ENCODE measurements at places on chromosomes 11 and 22.
A peak's percentile ranks its signal among the peaks of the same experiment; 100 is the strongest.

DNA sequence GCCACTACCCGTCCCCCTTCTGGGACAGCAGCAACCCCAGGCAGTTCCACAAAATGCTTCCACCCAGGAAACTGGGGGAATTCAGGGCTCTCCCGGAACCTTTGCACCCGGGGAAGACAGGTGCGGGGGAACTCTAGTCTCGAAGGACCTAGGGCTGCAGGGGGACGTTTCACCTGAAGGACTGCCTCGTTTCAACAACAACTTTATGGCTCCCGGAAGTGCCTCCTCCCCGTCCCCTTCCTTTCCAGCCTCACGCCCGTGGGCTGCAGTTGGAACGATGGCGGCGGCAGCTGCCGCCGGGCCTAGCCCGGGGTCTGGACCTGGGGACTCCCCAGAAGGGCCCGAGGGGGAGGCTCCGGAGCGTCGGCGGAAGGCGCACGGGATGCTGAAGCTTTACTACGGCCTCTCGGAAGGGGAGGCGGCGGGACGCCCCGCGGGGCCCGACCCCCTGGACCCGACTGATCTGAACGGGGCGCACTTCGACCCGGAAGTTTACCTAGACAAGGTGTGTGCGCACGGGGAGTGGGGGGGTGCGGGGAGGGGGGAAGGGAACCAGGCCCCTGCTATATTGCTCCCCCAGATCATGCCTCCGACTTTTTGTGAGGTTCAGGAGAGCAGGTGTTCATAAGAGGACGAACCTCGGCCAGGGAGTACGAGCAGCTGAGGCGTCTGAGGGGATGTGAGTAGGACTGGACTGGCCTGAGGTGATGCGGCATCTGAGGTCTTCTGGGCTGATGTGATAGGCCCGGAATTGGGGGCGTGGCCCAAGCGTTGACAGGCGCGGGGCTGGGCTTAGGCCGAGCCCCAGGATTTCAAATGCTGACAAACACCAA, at the start of gene VPS51:
TSS of gene VPS51 (plus strand) at position 241 of the 833 bp plus-strand sequence. CDS start at position 278, 37 bp downstream.
- peak; percentile 91 for DNase-seq

DNA sequence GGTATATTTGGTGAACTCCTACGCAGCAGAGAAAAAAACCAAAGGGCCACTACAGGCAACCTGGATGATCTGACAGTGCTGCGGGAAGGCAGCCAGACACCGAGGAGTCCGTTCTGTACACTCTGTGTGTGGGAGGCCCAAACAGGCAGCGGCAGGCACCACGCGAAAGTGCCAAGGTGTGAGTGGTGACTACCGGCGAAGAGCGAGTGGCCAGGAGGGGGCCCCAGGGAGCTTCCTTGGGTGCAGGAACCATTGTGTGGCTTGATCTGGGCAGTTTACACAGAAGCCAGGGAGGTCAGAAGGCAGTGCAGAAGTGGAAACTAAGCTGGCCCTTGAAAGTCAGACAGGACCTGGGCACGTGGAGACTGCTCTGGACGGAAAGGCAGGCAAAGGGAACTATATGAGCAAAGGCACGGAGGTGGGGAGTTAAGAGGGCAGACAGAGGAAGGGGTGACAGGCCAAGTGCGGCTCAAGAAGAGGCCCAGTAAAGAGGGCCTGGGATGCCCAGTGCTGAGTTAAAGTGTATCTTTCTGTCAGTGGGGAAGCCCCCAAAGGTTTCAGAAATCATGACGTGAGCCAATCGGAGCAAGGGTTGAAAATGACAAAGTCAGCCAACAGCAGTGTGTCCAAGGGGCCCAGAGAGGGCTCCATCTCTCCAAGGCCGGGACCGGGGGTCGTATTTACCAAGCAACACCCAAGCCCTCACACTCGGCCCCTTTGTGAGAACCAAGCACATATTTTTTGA, 10.6 kb downstream of the TMEM184B start:
- no peak for DNase-seq

GRCh38 chr22:24968066-24968561, 15.6 kb downstream of the KIAA1671 start:
- DNase-seq = no peak

DNA sequence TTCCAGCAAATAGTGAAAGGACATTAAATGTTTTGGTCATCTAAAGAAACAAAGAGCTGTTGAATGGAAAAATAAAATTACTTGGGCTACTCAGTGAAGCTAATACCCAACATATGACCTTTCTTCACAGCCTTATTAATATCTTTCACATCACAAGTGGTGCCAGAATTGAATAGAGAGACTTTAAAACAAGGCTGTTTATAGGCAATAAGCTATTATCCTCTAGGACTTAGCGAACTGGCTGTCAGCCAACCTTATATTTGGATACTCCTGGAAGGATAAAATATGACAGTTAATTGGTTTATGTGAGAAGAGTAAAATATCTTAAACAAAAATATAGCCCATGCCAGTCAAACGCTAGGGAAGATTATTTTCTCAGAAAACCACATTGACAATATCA, 225.5 kb upstream of the BLID start:
- DNase-seq = no peak

DNA sequence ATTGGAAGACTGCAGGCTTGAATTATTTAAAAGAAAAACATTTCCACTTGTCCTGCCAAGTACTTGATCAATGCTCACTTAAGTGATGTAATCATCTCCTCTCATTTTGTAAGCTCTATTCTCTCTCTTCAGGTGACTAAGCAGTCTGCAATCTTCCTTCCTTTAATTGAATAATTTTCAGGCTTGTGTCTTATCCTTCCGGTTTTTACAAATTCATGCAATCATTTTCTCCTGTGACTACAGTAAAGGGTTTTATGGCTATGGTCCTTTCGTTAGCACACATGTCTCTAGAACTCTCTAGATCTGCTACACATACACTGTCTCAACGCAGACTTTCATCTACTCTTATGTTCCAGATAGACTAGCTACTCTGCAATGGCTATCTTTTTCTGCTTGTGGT, 12.6 kb upstream of the UPB1 start:
- DNase-seq = no peak

- DNase-seq = no peak
These were observed 96.1 kb downstream of the MAML2 start for GRCh38 chr11:96246718-96247552.

DNA sequence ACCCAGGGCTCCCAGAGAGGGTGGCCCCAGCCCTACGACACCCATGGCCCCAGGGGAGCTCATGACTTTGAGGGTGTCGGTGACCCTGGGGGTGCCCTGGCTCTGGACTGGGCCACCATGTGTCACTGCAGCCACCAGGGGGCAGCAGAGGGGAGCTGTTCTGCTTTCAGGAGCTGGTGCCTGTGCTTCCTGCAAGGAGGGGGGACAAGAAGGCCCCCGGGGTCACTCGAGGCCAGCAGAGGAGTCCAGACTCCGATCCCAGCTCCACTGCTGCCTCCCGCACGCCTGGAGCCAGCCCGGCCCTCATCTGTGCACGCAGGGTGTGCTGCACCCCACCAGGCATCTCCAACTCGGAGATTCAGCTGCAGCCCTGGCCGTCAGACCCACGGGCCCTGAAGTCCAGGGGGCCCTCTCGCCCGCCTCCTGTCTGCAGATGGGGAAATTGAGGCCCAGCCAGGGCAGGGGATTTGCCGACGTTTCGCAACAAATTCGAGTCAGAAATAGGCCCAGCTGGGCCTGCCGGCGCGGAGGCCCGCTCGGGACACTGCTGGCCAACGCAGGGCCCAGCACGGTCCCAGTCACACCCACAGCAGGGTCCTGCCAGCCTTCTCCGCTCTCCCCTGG, 29.5 kb upstream of the WNT7B start:
- peak; percentile 96 for DNase-seq

DNA sequence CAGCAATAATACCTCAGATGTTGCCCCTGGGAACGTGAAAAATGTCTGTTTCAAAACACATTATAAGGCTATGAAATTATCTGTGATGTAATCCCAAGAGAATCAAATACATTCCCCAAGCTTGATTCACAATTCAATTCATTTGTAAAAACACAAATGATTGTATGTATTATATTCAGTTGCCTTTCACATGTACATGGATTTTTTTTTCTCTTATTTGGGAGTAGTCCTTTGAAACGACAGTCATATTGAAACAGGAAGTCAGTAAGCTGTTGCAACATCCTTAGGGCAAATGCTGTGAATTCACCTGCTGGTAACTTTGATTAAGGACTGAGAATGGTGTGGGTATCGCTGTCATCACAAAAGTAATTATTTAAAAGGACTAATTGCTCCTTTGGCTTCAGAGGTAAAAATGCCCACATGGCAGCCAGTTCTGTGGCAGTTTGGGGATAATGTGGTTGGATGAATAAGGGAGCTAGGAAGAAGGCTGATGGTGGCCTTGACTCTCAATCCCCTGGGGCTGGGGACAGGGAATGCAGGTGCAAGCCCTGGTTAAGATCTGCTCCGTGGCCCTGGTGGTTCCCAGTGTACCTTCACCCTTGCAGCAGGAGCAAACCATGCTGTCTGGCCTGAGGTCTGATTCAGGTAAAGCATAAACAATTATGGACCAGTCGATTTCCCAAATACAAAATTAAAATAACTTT, 13.2 kb downstream of the EHF start:
- no peak for DNase-seq

- DNase-seq = no peak
These were observed 31.8 kb downstream of the TMPRSS5 start for GRCh38 chr11:113674397-113674685.

DNA sequence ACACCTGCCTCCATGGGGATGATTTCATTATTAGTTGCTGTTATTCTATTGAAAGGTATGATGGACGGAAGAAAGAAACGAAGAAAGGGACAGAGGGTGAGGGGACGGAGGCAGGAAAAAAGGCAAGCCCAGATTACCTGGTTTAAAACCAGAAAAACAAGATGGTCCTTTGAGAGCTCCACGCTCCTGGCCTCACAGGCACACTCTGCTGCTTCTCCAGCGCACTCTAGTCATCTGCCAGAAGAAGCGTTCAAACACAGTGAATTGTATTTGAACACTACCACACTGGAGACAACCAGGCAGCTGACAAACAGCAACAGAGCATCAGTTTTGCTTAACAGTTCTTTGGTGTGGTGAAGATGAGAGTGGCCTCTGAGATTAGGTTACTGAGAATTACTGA, 216.9 kb downstream of the CADM1 start:
- DNase-seq = no peak

DNA sequence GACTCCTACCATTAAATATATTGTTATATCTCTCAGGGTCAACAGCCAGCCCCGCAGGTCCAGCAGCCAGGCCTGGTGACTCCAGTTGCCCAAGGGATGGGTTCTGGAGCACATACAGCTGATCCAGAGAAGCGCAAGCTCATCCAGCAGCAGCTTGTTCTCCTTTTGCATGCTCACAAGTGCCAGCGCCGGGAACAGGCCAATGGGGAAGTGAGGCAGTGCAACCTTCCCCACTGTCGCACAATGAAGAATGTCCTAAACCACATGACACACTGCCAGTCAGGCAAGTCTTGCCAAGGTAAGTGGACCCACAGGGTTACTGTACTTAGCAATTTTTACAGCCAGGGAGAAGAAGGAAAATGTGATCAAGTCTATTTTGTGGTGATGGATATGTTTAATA, 35.1 kb downstream of the EP300 start:
- DNase-seq = no peak

- no peak for DNase-seq
These were observed 24.5 kb upstream of the RAG2 start for GRCh38 chr11:36622431-36623136.

DNA sequence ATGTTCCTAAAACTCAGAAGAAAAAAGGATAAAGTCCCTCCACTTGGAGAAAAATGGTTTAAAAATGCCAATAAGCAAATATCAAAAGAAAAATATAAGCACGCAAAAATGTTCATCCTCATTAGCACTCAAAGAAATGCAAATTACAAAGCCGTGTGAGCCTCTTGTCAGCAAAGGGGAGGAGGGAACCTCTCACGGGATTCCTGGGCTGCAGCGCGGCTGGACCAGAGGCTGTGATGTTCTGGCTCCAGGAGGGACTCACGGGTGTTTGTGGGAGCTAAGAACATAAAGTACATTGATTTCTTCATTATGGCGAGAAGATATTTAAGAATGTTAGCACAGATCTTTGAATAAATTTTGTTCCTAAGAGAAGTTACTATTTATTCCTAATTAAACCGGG, 1451.2 kb downstream of the BRD1 start:
- DNase-seq = no peak
